T-helper 2 cell treated with Interferon-gamma antibody and Interleukin-4, amounts not matched to agents 100 ng/mL and 5 ng/mL, for 36 hours (primary cell): ENCODE measurements at places on chromosomes 11 and 22. TPM values are rescaled to one million over a fixed set of nuclear protein-coding genes. Genes with fewer than 3 reads are reported as not detected.

The OR5M11 gene
- not detected in 2 replicates for total RNA-seq

The CDC42EP2 gene
- total RNA-seq: 1.7 and 2.8 TPM in 2 replicates

The C22orf31 gene
- not detected in 2 replicates for total RNA-seq

The TRIM48 gene
- total RNA-seq: not detected in 2 replicates

The RAB3IL1 gene
- not detected in 2 replicates for total RNA-seq

The MAPK8IP2 gene
- total RNA-seq: 0.25 and 0.30 TPM in 2 replicates

The LRRC74B gene
- total RNA-seq: not detected in 2 replicates

The PPM1F gene
- 15.3 and 16.8 TPM in 2 replicates for total RNA-seq

The OR5T1 gene
- total RNA-seq: not detected in 2 replicates

The DEUP1 gene
- total RNA-seq: not detected in 2 replicates

The IL18BP gene
- 15.2 and 15.7 TPM in 2 replicates for total RNA-seq

The CHADL gene
- 0.20 and 0.50 TPM in 2 replicates for total RNA-seq

The RASSF10 gene
- total RNA-seq: not detected in 2 replicates

The PRDM10 gene
- 11.2 and 14.6 TPM in 2 replicates for total RNA-seq

The NRXN2 gene
- 0.05 and 0.09 TPM in 2 replicates for total RNA-seq

The GRIK4 gene
- total RNA-seq: not detected in 2 replicates

The MS4A3 gene
- not detected in 2 replicates for total RNA-seq

The KRTAP5-11 gene
- total RNA-seq: not detected in 2 replicates

The KLHL35 gene
- 0.70 and 1.1 TPM in 2 replicates for total RNA-seq

The CALCB gene
- total RNA-seq: 1.1 and 1.6 TPM in 2 replicates

The TIMM10 gene
- 63.0 and 67.7 TPM in 2 replicates for total RNA-seq

The OR52N4 gene
- total RNA-seq: 0.52 and 0.57 TPM in 2 replicates

The AGBL2 gene
- total RNA-seq: 5.1 and 5.2 TPM in 2 replicates

The ANKK1 gene
- total RNA-seq: 0.14 TPM in 1 of 2 replicates, not detected in the other

The VSIG10L2 gene
- total RNA-seq: not detected in 2 replicates

The NAALADL1 gene
- total RNA-seq: 8.5 and 9.8 TPM in 2 replicates

The NUCB2 gene
- 207 and 210 TPM in 2 replicates for total RNA-seq

The HTR3A gene
- not detected in 2 replicates for total RNA-seq

The OR5B21 gene
- 0.82 and 1.1 TPM in 2 replicates for total RNA-seq

The MS4A6A gene
- total RNA-seq: not detected in 2 replicates

The ISX gene
- not detected in 2 replicates for total RNA-seq

The ZBTB16 gene
- 11.9 and 13.7 TPM in 2 replicates for total RNA-seq

The TESMIN gene
- 7.6 and 11.0 TPM in 2 replicates for total RNA-seq

The ARHGAP8 gene
- total RNA-seq: 0.50 and 0.52 TPM in 2 replicates

The SAA1 gene
- total RNA-seq: not detected in 2 replicates

The SLC6A5 gene
- total RNA-seq: not detected in 2 replicates

The OR51B4 gene
- not detected in 2 replicates for total RNA-seq

The CCDC88B gene
- total RNA-seq: 132 and 135 TPM in 2 replicates
